ENCODE measurements at places on chromosomes 13 and 19. TPM values are rescaled to one million over a fixed set of nuclear protein-coding genes. Genes with fewer than 3 reads are reported as not detected.

The PSPN gene
- total RNA-seq, result 2.6 TPM

DNA sequence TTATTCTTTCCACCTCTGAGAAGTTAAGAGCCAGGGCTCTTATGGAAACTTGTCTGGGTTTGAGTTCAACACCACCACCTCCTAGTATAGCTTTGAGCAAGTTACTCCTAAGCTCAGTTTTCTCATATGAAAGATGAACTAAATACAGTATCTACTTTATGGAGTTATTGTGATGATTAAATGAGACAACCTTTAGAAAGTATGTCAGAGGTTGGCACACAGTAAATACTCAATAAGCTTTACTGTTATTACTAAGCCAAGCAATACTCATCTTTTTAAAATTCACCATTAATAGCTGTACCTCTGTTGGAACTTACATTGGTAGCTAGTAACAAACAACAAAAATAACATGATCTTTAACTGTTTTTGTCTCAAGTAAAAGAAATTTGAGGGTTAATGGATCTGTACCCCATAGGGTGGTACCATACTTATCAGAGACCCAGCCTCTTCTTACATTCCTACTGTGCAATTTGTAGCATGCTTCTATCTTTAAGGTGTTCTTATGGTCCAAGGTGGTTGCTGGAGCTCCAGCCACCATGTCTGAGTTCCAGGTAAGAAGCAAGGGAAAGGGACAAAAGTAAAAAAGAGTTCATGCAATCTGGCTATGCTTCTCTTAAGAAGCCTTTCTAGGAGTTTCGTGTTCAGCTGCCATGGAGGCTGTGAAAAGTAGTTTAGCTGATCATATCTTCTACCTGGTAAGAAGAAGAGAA, 24.1 kb upstream of the NDFIP2 start:
- no peaks in the 10 kb centered on the region for H3K27me3 ChIP-seq
- H3K27ac ChIP-seq, result no peak overlapping the region
- H3K36me3 ChIP-seq, result peaks cover 4% of the 10 kb centered on the region

The CEACAM7 gene
- total RNA-seq, result not detected

The RNF17 gene
- total RNA-seq, result not detected

DNA sequence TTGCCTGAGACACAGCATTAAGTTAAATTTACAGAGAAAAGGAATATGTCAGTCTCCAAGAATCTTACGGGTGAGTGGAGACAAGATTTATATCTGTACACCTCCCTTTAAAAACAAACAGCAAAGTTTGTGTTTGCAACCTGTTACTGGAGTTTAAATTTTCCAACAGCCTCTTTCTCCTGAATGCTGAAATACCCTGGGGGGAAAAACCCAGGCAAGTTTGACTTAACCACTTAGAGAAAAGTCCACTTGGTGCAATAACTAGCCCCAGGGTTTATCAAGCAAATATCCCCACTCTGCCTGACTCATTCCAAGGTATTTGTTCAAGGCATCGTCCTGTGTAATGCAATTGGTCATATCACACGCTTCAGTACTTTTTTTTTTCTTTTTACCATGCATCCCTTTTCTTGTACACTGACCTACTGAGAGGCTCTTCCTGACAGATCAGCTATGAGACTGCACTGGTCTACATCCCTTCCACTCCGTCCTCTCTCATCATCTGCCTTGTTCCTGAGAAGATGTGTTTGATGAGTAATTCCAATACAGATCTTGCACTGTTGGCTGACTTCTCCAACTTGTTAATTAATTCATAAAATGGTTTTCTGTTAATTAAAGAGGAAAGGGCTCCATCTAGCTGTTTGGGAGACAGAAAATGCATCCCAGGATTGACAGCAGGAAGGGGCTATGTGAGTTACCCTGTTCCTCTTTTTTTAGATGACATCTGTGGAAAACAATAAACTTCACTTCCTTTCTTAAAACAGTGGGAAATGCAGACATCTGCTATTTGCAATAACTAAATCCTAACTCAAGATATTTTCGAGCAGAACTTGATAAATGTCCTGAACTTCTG, 212.5 kb upstream of the IRS2 start:
- no peaks in the 10 kb centered on the region for H3K4me1 ChIP-seq
- H3K27me3 ChIP-seq, result no peaks in the 10 kb centered on the region
- H3K4me3 ChIP-seq, result no peak overlapping the region
- no peak for DNase-seq

DNA sequence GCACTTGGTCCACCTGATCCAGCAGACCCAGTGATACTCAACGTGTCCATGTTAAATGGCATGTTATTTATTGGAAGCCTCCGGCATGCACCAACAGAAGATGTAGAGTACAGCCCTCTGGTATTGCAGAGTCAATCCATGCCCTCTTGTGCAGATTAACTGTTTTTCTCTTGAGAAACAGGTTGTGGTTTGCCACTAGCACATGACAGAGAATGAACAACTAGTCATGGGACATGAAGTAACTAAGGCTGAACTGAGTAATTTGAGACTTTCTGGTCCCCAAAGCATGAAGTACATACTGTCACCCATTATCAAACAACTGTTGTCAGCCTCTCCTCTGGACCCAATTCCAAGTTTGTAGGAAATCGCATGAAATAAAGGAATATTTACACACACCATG, 3.2 kb downstream of the ZNF562 start:
- H3K27me3 ChIP-seq, result no peaks in the 10 kb centered on the region
- peaks cover 28% of the 10 kb centered on the region for H3K4me1 ChIP-seq
- no peak for DNase-seq
- H3K36me3 ChIP-seq, result peaks cover 84% of the 10 kb centered on the region

GRCh38 chr13:40232311-40233040, 434.0 kb downstream of the FOXO1 start:
- peaks cover 12% of the 10 kb centered on the region for H3K4me1 ChIP-seq
- no peaks in the 10 kb centered on the region for H3K27me3 ChIP-seq
- H3K4me3 ChIP-seq, result no peak overlapping the region
- DNase-seq, result no peak
- H3K36me3 ChIP-seq, result no peaks in the 10 kb centered on the region

GRCh38 chr19:49338023-49338677, 2.9 kb downstream of the CD37 start:
- DNase-seq, result no peak
- H3K27me3 ChIP-seq, result no peaks in the 10 kb centered on the region
- peaks cover 56% of the 10 kb centered on the region for H3K4me1 ChIP-seq
- peaks cover 43% of the 10 kb centered on the region for H3K36me3 ChIP-seq
- no peak overlapping the region for H3K27ac ChIP-seq

- H3K4me1 ChIP-seq, result peaks cover 22% of the 10 kb centered on the region
- DNase-seq, result no peak
- H3K36me3 ChIP-seq, result no peaks in the 10 kb centered on the region
- no peaks in the 10 kb centered on the region for H3K27me3 ChIP-seq
- H3K4me3 ChIP-seq, result peak overlapping the region; percentile 45
Measured at GRCh38 chr19:13208672-13209483, 58.7 kb downstream of the IER2 start.

DNA sequence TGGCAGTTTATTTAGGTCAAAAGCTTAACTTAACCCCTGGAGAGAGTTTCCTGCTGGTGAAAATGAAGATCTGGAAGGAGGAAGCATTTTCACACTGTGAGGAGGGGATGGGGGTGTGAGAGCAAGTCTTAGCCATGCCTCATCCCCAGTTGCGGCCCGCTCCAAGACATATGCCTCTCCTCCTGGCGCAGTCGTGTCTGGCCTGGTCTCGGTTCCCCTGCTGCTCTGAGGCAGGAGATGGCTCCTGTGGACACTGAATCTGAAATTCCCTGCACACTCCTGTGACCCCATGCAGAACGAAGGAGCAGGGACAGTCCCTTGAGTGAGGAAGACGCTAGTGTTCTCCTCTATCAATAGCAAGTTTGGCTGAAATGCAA, 360 bp upstream of the ZNF69 start:
- peaks cover 21% of the 10 kb centered on the region for H3K4me1 ChIP-seq
- H3K4me3 ChIP-seq, result peak overlapping the region; percentile 81
- no peak for DNase-seq
- H3K27ac ChIP-seq, result peak overlapping the region; percentile 74

DNA sequence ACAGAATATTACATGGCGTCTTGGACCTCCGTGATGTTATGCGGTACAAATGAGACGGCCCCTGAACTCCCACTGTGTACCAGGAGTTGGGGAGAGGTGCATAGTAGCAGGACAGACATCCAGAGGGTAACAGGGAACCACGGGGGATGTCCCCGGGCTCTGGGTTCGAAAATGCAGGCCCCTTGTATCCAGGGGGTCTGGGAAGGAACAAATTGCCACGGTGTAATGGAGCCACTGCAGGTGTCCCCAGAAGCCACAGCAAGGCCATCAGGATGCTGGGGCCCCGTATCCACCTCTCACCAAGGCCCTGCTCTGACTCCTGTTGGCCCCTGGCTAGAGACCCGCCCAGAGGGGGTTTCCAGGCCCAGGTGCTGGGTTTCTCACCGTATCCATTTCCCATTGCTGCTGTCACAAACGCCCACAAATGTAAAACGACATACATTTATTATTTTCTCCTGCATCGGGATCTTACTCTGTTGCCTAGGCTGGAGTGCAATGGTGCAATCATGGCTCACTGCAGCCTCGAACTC, 77.8 kb downstream of the INSR start:
- H3K27ac ChIP-seq, result no peak overlapping the region
- H3K27me3 ChIP-seq, result peaks cover 8% of the 10 kb centered on the region
- no peaks in the 10 kb centered on the region for H3K4me1 ChIP-seq
- H3K4me3 ChIP-seq, result no peak overlapping the region

The NOVA2 gene
- total RNA-seq, result not detected
